ENCODE measurements at places on chromosomes 12 and 14.

GRCh38 chr12:110965574-110965973, 45.2 kb upstream of the MYL2 start:
- no peak for DNase-seq

DNA sequence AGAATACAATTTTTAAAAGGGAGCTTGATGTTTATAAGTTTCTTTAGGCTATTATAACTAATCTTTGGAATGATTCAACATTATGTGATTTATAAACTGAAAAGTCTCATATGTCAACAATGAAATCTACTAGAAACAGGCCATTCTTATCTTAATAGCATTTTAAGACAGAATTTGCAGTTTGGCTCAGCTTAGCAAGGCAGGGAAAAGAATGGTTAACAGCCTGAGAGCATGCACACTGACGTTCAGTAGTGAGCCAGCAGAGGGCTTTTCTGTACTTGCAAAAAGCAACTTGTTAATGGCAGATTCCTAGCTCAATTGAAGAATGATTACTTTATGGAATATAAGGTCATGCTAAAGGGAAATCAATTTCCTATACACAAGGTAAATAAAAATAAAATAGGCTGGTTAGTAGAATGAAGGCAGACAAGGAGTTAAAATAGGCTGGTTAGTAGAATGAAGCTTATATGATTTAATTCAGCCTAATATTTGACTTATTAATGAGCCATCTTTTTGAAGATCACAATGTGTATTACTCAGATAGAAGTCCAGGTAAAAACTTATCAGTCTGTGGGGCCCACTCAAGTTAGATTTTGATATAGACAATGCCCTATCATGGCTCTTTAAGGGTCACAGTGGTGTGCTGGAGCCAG, 95.9 kb downstream of the OTOGL start:
- DNase-seq: peak; percentile 74

GRCh38 chr12:10363914-10364814, 25.7 kb downstream of the KLRK1 start:
- DNase-seq: peak; percentile 91

DNA sequence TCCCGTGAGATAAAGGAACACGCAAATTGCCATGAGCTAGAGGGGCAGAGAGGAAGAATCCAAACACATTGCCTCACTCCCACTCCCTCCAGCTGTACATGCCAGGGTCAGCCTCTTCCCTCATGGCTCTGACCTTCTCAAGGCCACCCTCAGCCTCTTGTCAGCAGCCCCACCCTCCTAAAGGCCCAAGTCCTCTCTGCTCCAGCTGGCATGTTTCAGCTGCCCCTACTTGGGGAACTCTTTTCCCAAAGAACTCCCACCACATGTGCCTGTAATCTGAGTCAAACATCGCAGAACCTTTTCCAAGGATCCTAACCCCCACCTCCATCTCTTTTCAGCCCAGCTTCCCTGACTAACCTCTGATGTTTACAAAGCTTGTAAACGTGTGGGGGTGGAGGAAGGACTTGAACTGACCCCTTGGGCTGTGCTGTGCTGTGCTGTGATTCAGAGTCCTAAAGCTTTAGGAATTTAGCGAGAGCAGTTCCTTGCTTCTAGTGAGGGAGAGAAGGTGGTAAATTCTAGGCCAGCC, 7.3 kb upstream of the CACNB3 start:
- DNase-seq: no peak

DNA sequence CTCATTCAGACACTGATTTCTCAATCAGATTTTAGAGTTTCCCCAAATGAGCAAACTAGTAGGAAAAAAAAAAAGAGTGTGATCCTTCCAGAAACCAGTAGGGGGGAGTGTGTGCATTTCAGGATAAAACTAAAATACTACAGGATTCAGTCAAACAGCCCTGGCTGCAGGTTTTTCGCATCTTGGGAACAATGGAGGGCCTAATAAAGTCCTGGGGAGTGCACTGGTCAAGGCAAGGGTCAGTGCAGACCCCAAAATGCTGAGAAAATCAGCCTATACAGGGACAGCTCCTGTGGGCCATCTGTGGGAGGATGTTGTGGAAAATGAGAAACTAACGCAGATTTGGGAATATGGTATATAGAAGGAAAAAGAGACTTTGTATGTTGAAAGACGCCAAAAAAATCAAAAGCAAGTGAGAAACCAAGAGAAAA, 22.2 kb upstream of the ABCD4 start:
- DNase-seq: peak; percentile 53

GRCh38 chr14:68824517-68825347, 31.9 kb upstream of the ZFP36L1 start:
- peak; percentile 88 for DNase-seq

DNA sequence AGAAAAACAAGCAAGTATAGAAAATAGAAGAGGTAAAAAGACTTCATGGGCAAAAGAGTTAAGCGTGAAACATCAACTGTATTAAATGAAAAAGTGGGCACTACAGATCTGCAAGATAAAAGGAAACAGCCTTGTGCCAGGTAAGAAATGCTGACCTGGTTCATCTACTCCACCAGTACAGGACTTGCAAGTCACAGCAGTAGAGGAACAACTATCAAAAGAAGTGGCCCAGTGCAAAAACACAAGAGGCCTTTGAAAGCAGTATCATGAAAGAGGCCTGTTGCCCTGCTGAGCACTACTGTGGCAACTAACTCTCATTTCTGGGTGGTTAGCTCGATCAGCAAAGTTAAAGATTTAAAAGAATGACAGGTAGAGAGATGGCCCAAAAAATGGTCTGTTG, 10.5 kb downstream of the DHRS7 start:
- no peak for DNase-seq

DNA sequence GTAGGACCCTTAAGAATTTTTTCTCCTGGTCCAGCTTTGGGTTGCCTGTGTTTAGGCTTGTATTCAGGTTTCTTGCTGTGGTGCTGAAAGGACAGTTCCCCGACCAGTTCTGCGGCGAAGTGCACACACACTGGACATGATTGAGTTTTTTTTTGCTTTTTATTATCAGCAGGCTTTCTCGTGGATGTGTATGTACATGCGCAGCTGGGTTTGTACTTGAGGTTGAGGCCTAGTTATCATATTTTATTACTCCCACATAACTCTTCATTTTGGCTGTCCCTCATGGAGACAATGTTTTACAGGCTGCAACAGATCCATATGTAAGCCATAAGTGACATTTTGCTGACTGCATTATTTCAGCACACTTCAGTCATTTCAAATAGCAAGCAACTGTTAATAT, 2.5 kb downstream of the SCN8A start:
- DNase-seq: peak; percentile 56

All from OCI-M1 (cell line).